Thymus (tissue), 14 donors: ENCODE measurements at places on chromosomes 11 and 22.

GRCh38 chr22:47239474-47239860 is 477.0 kb downstream of the TBC1D22A start:
- no peak for DNase-seq

- no peak for DNase-seq
Observed at GRCh38 chr11:46625406-46625805, 8.1 kb downstream of the ATG13 start.

GRCh38 chr11:129840236-129840635 is 24.6 kb downstream of the TMEM45B start:
- DNase-seq, result no peak

DNA sequence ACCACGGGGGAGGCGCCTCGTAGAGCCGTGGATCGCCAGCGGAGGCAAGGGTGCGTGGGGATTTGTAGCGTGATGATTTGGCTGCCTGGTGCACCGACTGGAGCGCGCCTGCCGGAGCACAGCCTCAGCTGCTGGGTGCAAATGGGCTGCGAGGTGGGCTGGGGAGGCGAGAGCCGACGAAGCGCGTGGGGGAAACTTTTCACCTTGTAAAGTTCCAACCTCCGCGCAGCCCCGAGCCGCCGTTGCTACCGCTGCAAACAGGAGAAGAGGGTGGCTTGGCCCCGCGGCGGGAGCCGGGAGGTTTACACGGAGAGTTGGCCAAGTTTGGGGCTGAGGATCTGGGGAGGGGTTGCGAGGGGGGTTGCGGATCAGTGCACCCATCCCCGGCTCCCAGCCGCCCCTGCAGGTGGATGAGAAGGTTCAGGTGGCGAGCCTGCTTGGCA is 528 bp downstream of the FAT3 start:
- no peak for DNase-seq

- no peak for DNase-seq
Observed at GRCh38 chr11:95939091-95939490, 15.2 kb upstream of the MTMR2 start.

DNA sequence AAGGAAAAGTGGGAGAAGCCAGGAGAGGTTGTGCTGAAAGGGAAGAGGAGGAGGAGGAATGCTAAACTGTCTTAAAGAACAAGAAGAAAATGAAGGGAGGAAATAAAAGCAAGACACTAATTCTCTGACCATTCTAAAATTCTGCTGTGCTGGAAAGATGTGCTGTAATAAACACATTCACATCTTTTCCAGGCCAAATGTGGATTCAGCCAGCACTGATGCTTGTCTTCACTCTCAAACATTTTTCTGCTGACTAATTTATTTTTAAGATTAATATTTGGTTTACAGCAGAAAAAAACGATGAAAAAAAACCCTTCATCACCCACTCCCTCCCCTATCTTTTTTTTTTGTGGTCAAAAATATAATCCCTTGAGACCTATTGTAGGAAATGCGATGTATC is 223.6 kb downstream of the SWAP70 start:
- no peak for DNase-seq

DNA sequence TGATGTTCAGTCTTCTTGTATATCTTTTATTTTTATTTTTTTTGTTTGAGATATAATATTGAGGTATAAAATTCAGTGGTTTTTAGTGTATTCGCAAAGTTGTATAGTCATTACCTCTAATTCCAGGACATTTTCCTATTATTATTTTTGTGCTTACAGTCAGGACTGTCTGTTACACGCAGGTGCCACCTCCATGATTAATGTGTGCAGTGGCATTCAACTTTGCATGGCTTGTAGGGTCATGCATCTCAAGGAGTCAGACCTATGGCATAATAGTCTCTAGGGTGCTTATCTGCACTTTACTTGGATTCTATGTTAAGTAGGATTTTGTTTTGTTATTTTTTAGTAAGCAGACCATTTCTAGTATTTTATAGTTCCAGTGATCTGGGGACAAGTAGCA is 1.0 kb downstream of the CTR9 start:
- no peak for DNase-seq

DNA sequence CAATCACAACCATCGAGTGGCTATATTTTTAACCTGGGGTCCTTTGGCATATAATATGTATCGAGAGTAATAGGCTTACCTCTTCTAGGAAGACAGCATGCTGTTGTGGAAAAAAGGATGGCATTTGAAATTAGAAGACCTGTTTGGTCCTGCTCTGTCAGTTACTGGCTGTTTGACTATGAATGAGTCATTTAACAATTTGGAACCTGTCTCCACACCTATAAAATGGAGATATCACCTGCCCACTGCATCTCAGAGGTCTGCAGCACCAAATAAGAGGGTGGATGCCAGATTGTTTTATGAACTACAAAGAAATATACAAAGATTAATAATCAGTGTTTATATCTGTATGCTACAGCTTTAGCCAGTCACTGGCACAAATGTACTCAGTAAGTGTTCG is 60.8 kb downstream of the SLC25A17 start:
- DNase-seq, result no peak

DNA sequence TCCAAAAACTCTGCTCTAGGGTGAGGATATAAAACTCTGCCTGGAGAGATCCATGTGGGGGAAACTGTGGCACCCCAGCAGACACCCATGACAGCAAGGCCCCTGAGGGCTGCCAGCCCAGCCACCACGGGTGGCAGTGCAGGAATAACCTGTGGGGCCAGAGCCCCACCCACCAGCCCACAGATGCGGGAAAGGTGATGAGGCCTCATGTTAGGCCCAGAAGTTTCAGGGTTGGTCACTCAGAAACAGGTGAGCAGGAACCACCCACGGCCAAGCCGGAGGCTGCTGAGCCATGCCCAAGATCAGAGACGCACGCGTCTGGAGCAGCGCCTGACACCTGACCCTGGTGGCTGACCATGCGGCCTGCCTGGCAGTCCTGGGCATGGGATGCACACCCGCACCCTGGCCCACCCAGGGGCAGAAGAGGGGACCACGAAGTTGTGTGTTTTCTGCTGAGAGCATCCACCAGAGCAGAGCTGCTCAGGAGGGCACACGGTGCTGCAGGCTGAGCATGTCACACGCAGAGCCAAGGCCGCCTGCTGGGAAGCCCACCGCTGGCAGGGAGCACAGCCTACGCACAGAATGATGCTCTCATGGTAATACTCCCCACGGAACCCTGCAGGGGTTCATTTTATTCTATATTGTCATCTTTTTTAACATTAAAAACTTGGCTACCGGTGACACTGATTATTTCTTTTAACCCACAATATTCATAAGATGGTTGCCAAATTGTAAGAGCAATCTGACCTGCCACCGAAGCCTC is 41.2 kb downstream of the DUSP8 start:
- no peak for DNase-seq

- no peak for DNase-seq
Observed at GRCh38 chr11:107747622-107748021, 35.8 kb upstream of the SLN start.

- DNase-seq, result no peak
Observed at GRCh38 chr22:38141217-38141973, 30.9 kb upstream of the BAIAP2L2 start.

DNA sequence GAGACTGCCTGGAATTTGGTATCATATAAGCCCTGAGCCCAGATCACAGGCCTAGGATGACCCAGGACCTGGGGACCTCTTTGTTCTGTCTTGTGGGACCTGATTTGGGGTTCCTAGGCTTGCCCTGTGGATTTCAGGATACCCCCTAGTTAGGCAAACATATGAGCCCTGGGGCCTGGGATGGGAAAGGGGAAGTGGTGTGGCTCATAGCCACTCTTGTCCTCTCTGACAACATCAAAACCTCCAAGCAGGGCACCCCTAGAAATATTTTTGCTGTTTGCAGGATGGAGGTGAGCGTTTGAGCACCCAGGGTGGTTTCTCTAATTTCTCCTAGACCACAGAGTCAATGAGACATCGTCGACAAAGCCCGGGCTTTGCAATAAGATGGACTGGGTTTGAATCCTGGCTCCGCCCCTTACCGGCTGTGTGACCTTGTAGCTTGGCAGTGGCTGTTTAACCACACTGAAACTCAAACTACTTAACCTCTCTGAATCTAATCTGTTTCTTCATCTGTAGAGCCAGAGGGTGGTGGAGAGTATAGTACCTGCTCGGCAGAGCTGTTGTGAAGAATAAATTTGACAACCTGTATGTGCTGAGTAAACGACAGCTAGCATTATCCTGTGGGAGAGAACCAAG is 5.3 kb upstream of the LRRC10B start:
- DNase-seq, result no peak

- DNase-seq, result no peak
Observed at GRCh38 chr11:61828629-61829407, 718 bp downstream of the FADS2 start.

- DNase-seq, result no peak
Observed at GRCh38 chr22:40509401-40510134, 127.0 kb downstream of the MRTFA start.

GRCh38 chr11:86435711-86436110 is 61.0 kb downstream of the CCDC81 start:
- no peak for DNase-seq

GRCh38 chr22:31768422-31769059 is 14.7 kb downstream of the DEPDC5 start:
- DNase-seq, result no peak

DNA sequence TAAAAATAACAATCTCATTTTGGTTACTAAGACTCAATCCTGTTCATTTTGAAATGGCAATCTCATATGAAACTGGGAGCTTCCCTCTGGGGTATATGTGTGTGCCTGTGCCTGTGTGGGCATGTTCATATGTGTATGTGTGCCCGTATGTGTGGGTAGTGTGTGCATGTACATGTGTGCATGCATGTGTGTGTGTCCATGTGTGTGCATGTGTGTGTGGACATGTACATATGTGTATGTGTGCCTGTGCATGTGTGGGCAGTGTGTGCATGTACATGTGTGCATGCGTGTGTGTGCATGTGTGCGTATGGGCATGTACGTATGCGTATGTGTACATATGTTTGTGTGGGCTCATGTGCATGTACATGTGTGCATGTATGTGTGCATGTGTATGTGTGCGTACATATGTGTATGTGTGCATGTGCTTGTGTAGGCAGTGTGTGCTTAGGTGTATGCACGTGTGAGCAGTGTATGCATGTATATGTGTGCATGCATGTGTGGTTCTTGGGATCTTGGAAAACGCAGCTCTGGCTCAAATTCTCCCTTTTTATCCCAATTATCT is 24.5 kb upstream of the CACNG2 start:
- no peak for DNase-seq

- DNase-seq, result no peak
Observed at GRCh38 chr11:73728000-73728399, 32.9 kb downstream of the RAB6A start.

DNA sequence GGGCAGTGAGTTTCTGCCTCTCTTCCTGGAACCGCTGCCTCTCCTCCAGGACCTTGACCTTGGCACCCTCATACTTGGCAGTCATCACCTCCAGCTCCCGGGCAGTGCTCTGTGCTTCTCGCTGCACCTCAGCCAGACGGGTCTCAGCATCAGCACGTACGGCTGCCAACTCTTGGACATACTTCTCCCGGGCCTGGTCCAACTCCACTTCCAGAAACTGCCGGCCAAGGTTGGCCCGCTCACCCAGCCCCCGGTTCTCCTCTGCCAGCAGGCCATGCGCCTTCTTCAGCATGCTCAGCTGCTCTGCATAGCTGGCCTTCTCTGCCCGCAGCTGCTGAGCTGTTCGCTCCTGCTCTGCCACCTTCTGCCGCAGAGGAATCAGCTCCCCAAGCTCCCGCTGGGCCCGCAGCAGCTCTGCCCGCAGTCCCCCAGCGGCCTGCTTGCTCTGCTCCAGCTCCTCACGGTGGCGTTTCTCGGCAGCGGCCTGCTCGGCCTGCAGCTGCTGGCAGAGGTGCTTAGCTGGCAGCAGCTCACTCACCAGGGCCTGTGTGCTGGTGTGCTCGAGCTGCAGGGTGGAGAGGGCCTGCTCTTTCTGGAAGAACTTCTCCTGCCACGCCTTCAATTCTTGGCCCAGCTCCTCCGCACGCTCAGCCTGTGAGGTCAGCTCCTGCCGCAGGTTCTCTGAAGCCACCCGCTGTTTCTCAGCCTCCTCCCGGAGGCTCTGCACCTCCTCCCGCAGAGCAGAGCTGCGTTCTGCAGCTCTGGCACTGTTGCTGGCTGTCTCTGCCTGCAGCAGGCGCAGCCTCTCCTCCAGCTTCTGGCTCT is 14.4 kb downstream of the IL18BP start:
- DNase-seq, result no peak

- DNase-seq, result no peak
Observed at GRCh38 chr11:29002816-29003215, 894.6 kb downstream of the METTL15 start.

DNA sequence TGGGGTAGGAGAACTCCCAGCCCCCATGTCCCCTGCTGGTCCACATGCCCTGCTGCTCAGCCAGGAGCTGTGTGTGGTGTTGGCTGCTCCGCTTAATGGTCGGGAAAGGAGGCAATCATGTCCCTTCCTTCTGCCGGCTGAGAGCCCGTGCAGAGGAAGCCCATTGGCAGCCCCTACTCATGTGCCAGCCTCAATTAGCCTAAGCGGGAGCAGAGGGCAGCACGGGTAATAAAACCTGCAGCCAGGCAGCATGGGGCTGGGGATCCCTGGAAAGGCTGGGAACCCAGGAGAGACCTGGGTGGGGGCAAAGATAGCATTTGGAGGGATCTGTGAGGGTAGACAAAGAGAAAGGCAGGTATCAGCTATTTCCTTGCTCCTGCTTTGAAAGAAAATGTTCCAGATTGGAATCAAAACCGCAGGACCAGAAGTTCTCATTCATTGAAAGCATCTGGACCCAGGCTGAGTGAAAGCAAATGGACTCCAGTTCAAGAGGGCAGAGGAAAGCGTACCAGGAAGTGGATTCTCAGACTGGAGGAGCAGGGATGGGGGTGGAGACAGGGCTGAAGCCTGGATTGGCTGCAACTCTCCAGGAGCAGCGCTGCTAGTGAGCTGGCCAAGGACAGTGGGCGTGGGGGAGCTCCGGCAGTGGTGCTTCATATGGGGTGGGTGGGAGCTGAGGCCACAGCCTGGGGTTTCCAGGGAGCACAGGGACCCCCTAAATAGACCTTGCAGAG is 103.4 kb upstream of the NECTIN1 start:
- DNase-seq, result no peak

- DNase-seq, result no peak
Observed at GRCh38 chr11:73288192-73288872, 16.2 kb downstream of the P2RY6 start.

DNA sequence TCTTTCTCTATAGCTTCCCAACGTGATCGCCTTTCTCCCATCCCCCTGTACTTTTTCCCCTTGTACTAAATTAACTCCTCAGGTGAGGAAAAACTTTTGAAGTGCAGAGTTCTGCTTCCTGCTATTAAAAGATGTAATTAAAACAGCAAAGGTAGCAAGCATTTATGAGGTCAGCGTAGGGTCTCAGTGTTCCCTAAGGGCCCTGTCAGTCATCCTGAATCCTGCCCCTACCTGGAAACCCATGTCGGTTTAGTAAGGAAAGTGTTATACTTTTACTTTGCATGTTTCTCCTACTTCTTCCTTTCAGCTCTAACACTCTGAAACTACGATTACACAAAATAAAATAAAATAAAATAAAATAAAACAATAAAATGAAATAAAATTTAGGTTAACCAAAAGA is 1.3 kb upstream of the HBB start:
- no peak for DNase-seq
